ENCODE measurements at places on chromosomes 6 and 20. TPM values are rescaled to one million over a fixed set of nuclear protein-coding genes. Genes with fewer than 3 reads are reported as not detected.
A peak's percentile ranks its signal among the peaks of the same experiment; 100 is the strongest.

DNA sequence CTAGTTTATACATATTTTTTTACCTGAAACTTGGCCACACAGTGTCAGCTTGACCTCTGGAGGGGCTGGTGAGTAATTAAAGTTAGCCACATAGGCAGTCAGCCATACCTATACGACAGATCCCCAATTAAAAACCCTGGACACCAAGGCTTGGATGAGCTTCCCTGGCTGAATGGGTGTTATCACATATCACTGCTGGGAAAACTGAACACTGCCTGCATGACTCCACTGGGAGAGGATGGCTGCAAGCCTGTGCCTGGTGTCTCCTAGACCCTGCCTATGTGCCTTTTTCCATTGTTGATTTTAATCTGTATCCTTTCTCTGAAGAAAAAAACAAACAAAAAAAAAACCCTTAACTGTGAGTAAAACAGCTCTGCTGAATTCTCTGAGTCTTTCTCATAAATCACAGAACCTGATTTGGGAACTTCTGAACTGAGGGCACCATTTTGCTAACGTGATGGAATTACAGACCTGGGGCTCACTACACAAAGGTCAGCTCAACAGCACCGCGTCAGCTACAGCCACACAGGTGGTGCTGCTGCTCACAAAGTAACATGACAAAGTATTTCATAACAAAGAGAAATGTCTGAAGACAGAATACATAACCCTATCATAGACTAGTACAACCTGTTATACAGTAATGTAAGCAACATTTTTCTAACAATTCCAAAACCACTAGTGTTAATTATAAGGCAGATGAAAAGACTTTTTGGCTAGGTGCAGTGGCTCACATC is 97.0 kb downstream of the SLC23A2 start:
- no peak for DNase-seq

GRCh38 chr6:70396796-70397729 is 16.2 kb upstream of the FAM135A start:
- DNase-seq: no peak

- no peak for DNase-seq
Measured at GRCh38 chr6:12927746-12928145, 211.2 kb downstream of the PHACTR1 start.

DNA sequence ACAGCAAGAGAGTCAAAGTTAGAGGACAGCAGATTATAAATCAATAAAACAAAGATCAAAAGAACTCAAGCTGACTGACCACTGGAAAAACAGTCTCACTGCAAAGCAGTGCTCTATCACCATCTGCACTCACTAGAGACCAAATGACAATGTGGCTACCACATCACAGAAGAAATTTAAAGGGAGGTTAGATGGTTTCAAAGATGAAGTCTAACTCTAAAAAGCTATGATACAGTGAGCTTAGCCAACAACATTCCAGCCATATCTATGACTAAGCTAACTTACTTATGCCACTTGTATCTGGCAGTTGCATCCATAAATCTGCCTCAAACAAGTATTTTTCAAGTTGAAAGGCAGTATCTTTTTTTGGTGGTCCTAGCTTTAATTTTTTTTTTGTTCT is 68.6 kb downstream of the ARHGAP18 start:
- DNase-seq: peak; percentile 81

GRCh38 chr6:29028821-29029220 is 16.2 kb downstream of the OR2W1 start:
- DNase-seq: no peak

DNA sequence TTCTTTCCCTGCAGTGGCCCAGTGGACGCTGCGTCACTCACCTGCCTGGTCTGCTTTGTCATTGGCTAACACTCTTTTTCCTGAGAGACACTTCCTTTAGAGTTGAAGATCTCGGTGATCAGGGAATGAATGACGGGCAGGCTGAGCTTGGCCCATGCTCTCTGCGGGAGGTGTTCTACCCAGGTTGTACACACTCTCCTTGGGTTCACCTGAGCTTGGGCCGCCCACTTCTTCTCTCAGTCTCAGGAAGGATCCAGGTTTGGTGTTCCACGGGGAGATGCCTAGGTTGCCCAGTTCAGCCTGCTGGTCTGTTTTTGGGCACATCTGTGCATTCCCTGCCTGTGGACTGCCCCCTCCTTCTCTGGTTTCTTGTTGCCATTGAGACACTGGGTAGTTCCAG is 66.7 kb upstream of the SLC22A1 start:
- DNase-seq: no peak

GRCh38 chr6:31246051-31246521 is 25.8 kb downstream of the HLA-C start:
- DNase-seq: peak; percentile 73

- DNase-seq: no peak
Measured at GRCh38 chr6:6942091-6942490, 165.7 kb upstream of the RREB1 start.

GRCh38 chr6:138278326-138278725 is 60.0 kb upstream of the PBOV1 start:
- DNase-seq: peak; percentile 39

GRCh38 chr6:125853168-125853567 is 62.4 kb downstream of the NCOA7 start:
- no peak for DNase-seq

DNA sequence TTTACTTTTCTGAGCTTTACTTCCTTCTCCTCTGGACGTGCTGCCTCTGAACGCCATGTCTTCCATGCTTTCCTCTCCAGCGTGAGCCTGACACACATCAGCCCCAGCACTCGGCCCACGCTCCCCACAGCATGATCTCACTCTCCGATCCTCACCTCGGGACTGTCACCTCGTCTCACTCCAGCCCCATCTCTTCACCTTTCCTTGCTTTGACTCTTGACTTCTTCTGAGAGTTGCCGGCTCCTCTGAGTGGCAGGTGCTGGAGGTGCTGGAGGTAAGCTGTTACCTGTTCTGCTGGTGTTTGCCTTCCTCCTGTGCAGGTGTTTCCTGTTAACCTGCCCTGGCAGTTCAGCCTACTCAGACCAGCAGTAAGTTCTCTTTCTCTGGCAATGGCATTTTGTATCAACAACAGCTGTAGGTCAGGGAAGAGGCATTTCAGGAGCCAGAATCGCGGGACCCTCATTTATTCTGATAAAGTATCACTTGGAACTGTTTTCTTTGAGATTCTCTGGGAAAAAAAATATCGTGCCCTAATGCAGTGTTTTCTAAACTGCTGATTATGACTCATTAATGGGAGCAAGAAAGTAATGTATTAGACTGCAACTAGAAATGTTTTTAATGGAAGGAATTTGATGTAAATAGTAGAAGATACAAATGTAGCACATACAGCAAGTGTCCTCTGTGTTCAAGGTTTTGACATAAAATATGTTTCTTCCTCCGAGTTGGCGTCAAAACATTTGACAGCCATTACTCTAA is 106.5 kb downstream of the ARID1B start:
- DNase-seq: no peak

GRCh38 chr6:42984924-42985475 is 630 bp downstream of the PPP2R5D start:
- DNase-seq: peak; percentile 24

- no peak for DNase-seq
Measured at GRCh38 chr20:4046311-4046924, 31.1 kb upstream of the RNF24 start.

Gene HLA-DRB5
- total RNA-seq: not detected

Gene SLC22A2
- not detected for total RNA-seq

Gene CST9L
- total RNA-seq: not detected

Gene NRSN1
- not detected for total RNA-seq

Gene TBXT
- not detected for total RNA-seq

Gene DDRGK1
- total RNA-seq: 43.5 TPM

Gene PET117
- total RNA-seq: 23.8 TPM

Gene SCP2D1
- not detected for total RNA-seq

Gene C20orf144
- total RNA-seq: 0.24 TPM

Gene MYH7B
- not detected for total RNA-seq

Gene GRIK2
- 0.88 TPM for total RNA-seq
